ENCODE measurements at places on chromosomes 1 and 21.

GRCh38 chr21:44596068-44596725, 3.9 kb upstream of the KRTAP10-6 start:
- no peak for DNase-seq

DNA sequence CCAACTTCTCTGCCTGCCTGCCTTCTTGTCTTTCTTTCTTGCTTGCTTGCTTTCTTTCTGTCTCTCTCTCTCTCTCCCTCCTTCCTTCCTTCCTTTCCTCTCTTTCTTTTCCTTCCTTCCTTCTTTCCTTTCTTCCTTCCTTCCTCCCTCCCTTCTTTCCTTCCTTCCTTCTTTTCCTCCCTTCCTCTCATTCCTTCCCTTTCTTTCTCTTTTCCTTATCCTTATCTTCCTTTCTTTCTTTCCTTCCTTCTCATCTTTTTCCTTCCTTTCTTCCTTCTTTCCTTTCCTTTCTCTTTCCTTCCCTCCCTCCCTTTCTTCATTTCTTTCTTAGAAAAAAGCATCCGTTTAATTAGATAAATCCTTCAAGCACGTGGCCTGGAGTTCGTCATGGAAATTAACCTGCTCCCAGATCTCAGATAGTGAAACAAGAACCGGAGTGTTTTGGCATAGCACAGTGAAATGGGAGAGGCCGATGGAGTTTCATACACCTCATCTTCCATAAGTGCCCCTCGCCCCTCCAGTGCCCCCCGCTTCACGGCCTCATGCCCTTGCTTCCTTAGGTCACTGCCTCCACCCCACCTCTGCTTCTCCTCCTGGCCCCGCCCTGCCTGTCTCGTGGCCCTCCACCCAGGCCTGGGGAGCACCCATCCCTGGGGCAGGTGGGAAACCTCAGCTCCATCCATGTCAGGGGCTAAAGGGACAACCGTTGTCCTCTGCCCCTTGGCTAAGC, 11.3 kb downstream of the CASZ1 start:
- DNase-seq = no peak

DNA sequence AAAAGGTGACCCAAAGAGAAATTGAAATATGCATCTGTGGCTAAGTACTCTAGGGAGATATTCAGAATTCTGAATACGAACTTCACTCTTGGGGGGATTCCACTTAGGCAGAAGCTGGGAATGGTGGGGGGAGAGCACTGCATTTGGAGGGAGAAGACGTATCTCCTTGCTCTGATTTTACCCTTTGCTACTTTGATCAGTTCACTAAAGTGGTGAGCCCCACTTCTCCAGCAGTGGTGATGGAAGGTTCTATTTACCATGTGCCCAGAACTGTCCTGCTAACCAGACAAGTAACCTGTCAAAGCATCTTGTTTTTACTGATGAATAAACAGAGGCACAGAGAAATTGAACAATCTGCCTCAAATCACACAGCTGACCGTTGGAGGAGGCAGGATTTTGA, 483.4 kb downstream of the SIPA1L2 start:
- DNase-seq = no peak

DNA sequence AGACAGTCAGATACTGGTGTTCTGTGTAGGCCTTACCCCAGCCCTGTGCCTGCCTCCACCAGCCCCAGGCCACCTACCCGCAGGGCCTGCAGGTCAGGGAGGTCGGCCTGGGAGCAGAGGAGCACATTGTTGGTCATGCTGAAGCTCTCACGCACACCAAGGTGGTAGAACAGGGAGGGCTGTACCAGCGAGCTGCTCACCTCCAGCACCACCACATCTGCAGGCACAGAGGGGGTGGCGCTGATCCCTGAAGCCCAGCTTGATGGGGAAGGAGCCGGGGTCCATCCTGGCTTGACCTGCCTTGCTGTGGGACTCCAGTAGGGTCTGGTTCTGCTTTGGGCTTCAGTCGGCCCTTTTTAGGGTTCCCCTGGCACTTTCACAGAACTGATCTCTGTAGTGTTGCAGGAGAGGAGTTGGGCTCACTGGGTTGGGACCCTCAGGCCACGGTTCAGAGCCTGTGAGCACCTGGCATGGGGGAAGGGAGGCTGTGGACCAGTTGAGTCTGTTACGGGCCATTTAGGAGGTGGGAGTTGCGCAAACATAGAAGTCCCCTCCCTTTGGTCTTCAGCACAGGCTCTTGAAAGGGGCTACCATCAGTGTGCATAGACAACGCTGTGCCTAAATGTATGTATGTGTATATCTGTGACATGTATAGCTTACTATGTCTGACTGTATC, 1.9 kb downstream of the MAP3K6 start:
- no peak for DNase-seq

- DNase-seq = no peak
These were observed 1.5 kb downstream of the FPGT start for GRCh38 chr1:74199504-74199903.
